ENCODE measurements at places on chromosomes 11 and 22.

GRCh38 chr11:6666302-6667183 lies 10.9 kb upstream of the DCHS1 start:
- no peak for DNase-seq

DNA sequence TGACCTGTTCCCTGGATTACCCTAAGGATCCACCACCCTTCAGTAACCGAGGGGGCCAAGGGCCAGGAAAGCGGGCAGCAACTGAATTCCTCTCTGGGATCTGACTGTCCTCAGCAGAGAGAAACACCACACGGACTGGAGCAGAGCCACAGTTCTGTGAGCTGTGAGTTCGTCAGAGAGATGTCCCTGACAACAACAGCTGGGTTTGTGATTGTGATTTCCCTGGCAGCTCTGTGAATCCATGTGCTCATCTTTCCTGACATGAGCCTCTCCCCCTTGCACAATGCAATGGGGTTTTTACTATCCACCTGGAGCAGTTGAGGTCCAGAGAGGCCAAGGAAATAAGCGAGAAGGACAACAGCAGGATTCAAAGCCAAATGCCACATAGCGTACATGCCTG lies 69.4 kb upstream of the AMPD3 start:
- no peak for DNase-seq

GRCh38 chr11:12271826-12272366 lies 105.5 kb upstream of the PARVA start:
- DNase-seq, result no peak

GRCh38 chr11:64746486-64746885 lies 2.5 kb upstream of the RASGRP2 start:
- DNase-seq, result no peak

DNA sequence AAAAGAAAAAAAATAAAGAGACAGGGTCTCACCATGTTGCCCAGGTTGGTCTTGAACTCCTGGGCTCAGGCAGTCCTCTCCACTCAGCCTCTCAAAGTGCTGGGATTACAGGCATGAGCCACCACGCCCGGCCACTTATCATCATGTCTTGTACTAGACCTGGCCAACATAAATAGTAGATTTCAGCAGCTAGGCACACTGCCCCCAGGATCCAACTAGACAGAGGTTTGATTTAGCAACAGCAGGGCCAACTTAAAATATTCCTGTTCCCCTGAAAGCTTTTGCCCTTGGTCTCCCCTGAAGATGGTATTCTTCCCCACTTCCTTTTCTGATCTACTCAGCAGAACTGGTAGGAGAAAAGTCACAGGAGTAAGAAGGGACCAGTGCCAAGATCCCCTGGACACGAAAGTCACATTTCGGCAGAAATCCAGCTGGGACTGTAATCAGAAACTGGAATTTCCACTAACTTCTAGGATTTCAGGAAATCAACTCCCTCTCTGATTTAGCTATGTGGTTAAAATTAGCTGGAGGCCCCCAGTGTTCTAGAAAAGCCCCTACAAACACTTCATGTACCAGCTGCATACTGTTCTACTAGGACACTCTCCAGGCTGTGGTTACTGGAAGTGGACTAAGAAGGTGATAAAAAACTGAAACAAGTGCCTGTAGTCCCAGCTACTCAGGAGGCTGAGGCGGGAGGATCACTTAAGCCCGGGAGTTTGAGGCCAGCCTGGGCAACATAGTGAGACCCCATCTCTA lies 8.9 kb upstream of the PPP2R1B start:
- DNase-seq, result no peak

DNA sequence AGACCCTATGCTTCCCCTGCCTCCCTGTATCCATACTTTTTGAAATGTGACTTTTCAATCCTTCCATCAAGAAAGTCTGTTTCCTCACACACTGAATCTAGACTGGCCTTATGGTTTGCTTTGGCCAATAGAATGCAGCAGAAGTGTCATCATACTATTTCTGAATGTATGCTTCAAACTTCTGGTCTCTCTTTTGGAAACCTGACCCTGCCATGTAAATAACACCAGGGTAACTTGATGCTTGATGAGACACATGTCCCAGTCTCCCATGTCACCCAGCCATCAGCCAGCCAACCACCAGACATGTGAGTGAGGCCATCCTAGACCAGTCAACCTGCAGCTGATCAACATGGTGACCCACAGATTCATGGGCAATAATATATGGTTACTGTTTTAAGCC lies 29.7 kb upstream of the CAVIN3 start:
- DNase-seq, result no peak

- DNase-seq, result no peak
Observed at GRCh38 chr11:78131956-78132355, 7.5 kb downstream of the ALG8 start.

DNA sequence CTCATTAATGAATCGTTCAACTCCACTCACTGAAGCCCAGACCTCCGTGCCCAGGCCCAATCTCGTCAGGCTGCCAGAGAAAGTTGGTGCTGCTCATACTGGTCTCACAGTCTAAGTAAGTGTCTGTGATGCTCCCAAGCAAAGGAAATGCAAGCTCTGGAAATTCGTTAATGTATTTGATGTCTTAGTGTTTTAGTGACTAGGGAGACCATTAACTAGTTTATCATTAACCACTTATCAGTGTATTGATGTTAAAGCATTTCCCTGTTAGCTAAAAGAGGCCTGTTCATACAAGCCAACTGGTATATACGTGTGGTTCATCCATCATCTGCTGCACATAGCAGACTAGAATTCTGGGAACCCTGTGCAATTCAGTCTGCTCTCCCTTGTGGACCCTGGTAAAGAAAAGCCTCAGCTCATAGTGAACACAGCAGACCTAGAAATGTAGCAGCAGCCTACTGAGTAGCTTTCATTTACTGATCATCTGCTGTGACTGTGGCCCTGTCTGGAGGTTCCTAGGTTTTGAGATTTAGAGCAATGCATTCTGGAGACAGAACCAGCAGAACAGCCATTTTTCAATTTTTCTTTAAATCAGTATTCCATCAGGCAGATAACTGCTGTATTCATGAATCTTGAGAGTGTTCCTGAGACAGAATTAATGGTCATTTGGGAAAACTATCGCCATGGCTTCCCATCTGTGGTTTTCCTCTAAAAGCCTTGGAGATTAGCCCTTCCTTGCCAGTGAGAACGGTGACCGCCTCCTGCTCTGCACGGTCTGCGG lies 15.7 kb upstream of the AIFM3 start:
- DNase-seq, result no peak

GRCh38 chr22:48397531-48398180 lies 1430.0 kb downstream of the BRD1 start:
- DNase-seq, result no peak

- no peak for DNase-seq
Observed at GRCh38 chr11:62116451-62116850, 7.4 kb upstream of the INCENP start.

All from NCI-H2081 treated with DMSO at 0.1 percent for 48 hours (cell line).